ENCODE measurements at places on chromosomes 2 and 18.

DNA sequence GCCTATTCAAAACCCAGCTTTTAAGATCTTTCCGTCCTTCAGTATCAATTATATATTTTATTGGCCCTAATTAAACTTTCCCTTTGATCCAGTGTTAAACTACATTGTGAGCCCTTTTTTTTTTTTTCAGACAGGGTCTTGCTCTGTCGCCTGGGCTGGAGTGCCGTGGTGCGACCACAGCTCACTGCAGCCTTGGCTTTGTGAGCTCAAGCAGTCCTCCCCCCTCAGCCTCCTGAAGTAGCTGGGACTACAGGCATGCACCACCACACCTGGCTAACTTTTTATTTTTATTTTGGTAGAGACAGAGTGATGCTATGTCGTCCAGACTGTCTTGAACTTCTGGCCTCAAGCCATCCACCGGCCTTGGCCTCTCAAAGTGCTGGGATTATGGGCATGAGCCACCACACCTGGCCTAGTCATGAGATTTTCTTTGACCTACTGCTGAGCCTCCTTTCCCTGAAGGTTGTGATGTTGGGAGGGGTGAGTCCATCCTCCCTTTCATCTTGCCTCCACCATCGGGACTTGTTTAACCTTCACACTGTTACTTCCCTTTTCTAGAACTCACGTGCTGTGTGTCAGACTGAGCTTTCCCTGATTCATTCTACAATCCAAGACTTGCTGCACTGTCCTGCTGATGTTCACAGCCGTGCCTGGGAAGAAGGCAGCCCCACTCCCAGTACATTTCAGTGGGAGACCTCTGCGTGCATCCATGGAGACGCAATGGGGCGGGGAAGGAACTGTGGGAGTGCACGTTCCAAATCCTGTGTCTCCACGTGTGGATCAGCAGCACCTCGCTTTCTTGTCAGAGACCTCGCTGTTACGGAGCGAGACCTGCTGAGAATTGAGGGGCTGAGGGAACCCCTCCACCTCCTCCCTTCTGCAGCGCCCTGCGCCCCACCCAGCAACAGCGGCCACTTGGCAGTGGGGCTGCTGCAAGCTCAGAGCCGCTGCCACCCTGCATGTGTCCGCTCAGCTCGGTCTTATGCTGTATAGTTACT is 10.8 kb downstream of the OXER1 start:
- DNase-seq = no peak

DNA sequence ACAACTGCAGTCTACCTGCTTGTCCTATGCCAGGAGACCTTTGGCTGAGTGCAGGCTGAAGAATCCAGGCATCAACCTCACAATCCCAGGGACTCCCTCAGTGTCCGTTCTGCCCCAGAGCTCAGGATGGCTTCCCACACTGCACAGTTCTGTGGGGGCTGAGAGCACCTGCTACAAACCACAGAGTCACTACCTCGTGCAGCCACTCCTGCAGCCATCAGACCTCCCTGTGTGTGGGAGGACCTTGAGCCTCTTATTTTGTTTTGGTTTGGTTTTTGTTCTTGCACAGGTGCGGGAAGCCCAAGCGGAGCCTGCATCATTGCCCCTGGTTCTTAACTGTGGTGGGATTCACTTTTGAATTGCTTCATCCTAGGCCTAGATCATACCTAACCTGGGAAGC is 31.0 kb downstream of the NAT8 start:
- no peak for DNase-seq

DNA sequence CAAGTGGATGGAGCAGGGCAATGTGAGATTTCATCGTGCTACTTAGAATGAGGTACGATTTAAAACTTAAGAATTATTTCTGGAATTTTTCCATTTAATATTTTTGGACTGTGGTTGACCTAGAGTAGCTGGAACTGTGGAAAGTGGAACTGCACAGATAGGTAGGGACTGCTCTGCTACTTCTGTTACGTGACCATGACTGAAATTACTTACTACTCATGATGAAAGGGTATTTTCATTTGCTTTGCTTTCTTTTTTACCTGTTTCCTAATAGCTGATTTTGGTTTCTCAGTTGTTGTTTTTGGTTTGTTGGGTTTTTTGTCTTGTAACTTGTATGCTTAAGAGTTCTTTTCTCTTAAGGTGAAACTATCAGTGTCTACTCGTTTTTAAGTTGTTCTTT is 11.4 kb downstream of the UBE2E3 start:
- DNase-seq = no peak

- no peak for DNase-seq
Observed at GRCh38 chr2:9599430-9599829, 31.4 kb downstream of the YWHAQ start.

DNA sequence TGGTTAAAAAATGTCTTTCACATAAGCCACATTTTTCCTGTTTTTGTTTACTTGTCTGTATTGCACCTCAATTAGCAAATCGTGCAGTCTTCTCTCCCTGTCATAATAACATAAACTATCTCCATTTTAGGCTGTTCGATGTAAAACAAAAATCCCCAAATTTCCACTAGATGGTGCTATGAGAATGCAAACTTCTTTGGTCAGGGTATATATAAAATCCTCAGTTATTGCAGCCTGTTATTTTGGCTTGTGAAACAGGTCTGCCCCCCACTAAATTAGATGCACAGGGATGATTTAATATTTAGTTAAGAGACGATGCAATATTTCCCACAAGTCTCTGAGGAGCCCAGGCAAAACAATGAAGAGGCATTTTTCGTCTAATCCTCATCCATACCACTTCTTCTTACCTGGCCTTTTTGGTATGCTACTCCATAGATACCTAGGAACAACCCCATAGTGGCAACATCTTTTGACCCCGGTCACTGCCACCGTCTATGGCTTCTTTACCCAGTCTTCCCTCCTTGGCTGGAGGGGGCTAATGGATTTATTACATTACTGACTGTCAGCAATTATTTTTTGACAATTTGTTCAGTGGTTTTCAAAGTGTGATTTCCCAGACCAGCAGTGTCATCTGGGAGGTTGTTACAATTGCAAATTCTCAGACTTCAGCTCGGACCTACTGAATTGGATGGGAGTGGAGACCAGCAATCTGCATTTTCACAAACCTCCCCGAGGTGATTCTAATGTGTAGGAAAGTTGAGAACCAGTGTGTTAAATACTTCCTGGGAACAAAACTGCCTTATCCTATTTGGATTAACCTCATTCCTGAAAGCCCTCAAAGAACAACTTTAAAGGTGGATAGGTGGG is 117.4 kb upstream of the CWC22 start:
- DNase-seq = no peak

DNA sequence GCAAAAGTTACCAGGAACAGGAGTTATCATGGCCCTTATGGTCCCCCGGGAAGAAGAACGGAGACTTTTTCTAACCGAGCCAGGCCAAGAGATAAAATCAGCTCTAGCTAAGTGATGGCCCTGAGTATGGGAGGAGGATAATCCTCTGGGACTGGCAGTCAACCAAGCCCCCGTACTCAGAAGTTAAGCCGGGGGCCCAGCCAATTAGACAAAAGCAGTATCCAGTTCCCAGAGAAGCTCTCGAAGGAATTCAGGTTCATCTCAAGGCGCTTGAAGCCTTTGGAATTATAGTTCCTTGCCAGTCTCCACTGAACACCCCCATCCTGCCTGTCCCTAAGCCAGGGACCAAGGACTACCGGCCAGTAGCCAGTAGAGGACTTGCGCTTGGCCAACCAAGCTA is 365.3 kb upstream of the TCF4 start:
- DNase-seq = no peak

GRCh38 chr2:101534149-101534611 is 59.3 kb upstream of the RFX8 start:
- no peak for DNase-seq

All from effector memory CD8-positive, alpha-beta T cell (primary cell).